ENCODE measurements at places on chromosomes 2 and 18.

DNA sequence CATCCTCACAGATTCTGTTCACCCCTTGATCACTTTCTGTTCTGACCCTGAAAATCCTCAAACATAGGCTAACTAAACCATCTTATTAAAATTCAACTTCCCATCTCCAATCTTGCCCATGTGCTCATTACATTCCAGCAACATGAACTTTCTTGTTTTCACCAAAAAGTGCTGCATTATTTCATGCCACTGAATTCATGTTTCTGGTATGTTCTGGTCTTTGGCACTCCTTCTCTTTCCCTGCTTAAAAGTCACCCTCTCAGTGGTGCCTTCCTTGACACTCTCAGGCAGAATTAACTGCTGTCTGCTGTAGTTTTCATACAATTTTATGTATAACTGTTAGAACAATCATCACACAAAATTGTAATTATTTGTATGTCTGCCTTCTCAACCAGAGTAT lies 247.7 kb upstream of the RBMS1 start:
- no peak for DNase-seq

DNA sequence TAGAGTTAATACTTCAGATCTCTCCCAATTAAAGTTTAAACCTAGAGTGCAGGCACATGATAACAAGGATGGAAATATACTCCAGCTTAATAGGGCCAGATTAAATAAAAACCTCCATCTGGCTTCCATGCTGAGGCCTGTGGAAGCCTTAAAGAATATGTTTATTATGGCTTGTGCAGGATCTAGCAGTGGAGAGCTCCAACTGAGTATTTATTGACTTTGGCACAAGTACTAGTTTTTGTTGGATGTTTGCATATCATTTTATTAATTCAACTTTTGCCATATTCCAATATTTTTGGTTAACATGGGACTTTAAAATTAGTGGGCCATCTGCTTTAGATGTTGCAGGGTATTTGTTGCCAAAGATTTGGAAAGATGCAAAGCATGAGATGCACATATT lies 860.4 kb upstream of the SOX11 start:
- DNase-seq: no peak

DNA sequence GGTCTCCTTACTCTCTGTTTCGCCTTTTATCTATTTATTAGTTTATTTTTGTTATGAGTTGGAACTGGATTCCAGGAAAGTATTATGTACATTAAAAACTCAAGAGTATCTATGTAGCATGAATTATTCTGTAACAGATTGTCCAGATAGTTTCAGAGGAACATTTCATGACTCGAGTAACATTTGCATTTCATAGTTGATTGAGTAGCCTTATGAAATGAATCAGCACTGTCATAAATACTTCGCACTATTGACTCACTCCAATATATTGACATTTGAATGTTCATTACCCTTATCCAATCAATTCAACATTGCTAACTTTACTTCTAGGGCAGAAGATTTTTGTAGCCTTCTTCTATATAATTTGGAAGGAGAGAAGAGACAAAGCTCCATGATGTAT lies 11.3 kb upstream of the VRK2 start:
- DNase-seq: no peak

GRCh38 chr2:207251573-207252192 lies 85.9 kb upstream of the KLF7 start:
- DNase-seq: no peak

GRCh38 chr2:51290725-51291124 lies 258.8 kb upstream of the NRXN1 start:
- no peak for DNase-seq

DNA sequence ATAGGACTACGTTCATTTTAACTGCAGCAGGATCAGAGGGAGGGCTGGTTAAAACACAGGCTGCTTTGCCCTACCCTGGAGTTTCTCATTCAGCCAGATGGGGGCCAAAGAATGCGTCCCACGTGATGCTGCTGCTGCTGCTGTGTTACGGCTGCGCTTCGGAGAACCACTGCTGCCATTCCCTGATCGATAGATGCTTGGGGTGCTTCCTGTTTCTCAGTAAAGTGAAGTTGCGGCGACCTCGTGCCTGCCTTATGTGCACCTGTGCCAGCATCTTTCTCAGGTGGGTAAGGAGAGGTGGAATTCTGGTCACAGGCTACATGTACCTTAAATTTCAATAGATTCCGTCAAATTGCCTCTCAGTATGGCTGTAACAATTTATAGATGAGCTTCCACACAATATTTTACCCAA lies 24.7 kb upstream of the TOGARAM2 start:
- DNase-seq: no peak

- peak; percentile 47 for DNase-seq
Measured at GRCh38 chr2:95023222-95023597, 2.3 kb upstream of the MAL start.

DNA sequence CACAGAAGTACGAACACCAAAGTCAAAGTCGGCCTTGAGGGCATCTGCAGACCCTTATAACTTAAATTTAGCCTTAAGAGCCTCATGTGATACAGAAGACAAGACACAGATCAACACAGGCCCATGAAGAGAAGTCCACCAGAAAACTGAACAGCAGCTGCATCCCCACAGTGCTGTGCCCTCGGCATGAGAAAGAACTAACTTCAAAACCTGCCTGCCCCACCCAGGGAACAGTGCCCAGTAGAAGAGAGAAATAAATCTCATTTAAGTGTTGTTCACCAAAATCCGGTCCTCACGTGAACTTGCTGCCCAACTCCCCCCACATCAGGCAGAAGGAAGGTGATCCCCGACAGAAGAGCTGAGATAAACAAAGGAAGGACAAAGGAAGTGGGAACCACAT lies 73.7 kb downstream of the PXDN start:
- no peak for DNase-seq

GRCh38 chr18:65527879-65528633 lies 222.8 kb upstream of the CDH7 start:
- peak; percentile 6 for DNase-seq

GRCh38 chr2:172704072-172704936 lies 31.3 kb upstream of the RAPGEF4 start:
- no peak for DNase-seq

GRCh38 chr18:49041435-49042245 lies 90.9 kb upstream of the SMAD7 start:
- DNase-seq: no peak

- DNase-seq: no peak
Measured at GRCh38 chr2:30709516-30709915, 97.7 kb downstream of the CAPN13 start.

- no peak for DNase-seq
Measured at GRCh38 chr18:25289001-25289631, 62.9 kb downstream of the ZNF521 start.

GRCh38 chr2:9280224-9280623 lies 73.6 kb downstream of the ASAP2 start:
- DNase-seq: no peak

DNA sequence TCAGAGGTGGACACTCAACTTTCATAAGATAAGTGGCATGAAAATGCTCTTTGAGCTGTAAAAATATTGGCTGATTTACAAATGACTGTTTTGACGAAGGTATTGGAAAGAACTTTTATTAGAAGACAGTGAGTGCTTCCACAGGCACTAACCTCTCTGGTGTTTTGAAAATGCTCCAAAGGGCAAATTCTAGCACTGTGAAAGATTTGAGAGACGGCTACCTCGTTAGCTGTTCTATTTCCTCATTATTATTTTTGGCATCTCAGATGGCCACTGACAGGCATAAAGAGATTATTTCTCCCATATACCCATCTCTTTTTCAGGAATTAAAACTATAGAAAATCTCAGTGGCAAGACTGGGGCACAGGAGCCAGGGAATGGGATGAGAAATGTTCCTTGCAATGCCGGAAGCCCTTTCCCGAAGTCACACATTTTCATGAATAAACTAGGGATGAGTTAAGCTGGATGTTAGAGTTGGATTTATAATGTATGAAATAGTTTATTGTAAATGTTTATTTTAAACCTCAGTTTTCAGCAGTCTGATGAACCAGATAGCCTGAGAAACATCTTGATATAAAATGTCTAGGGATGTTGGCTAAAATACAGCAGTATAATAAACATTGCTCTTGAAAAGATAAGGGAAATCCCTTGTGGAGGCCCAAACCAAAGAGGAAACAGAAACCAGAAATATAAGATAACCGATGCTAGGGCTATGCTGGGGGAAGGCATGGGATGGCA lies 175.7 kb downstream of the ASB1 start:
- DNase-seq: no peak

- no peak for DNase-seq
Measured at GRCh38 chr2:201781557-201782051, 871 bp upstream of the ALS2 start.

- DNase-seq: peak; percentile 85
Measured at GRCh38 chr18:8661754-8662559, 43.4 kb upstream of the MTCL1 start.

- DNase-seq: no peak
Measured at GRCh38 chr2:240892356-240892755, 3.6 kb downstream of the MAB21L4 start.

- DNase-seq: no peak
Measured at GRCh38 chr18:56716692-56717146, 65.6 kb downstream of the WDR7 start.

DNA sequence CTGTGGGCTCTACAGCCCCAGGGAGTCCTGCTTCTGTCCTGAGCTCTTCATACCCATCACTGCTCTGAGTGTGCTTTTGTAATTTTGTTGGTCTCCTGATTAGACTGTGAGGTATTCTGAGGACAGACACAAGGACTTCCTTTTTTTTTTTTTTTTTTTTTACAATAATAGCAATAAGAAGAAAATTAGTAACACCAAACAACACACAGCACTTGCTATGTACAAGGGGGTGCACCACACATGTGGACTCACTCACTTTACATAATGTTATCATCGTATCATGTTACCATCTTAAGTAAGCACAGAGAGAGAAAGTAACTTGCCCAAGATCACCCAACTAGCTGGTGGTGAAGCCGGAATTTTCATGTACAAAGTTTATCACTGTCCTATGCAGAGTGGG lies 34.6 kb downstream of the MBP start:
- no peak for DNase-seq

- DNase-seq: no peak
Measured at GRCh38 chr2:175684466-175684865, 317.6 kb downstream of the LNPK start.

DNA sequence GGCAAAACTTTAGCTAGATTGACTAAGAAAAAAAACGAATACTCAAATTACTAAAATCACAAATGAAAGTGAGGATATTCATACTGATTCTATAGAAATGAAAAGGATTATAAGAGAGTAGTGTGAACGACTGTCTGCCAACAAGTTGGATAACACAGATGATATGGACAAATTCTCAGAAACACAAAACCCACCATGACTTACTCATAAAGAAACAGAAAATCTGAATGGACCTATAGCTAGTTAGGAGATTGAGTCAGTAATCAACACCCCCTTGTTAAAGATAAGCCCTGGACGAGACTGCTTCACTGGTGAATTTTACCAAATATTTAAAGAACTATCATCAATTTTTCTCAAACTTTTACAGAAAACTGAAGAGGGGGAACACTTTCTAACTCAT lies 108.8 kb upstream of the TMEM200C start:
- no peak for DNase-seq

- no peak for DNase-seq
Measured at GRCh38 chr18:65817178-65817577, 66.4 kb downstream of the CDH7 start.

DNA sequence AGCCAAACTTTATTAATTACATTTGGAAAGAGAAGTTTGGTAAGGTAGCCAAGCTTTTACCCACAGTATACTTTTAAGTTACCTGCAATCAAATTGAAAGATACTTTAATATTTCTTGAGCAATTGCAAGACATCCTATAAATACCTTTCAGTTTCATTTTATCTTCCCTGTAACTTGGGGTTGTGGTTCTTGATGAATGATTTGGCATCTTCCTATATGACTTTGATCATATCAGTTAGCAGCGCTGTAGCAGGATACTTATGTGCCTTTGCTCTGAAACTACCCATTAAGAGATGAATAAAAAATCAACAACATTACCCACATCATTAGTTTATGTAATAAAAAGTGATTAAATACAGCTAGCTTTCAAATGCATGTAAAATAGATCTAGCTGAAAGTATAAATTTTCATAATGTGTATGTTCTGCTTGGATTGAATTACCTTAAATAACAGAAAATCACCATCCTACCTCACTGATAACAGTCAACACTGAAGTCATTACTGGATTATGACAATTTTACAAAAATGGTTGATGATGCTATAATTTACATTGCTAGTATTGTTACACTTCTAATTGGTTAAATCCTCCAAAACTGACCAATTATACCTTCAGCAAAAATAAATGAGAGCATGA lies 50.4 kb downstream of the MMADHC start:
- DNase-seq: no peak

DNA sequence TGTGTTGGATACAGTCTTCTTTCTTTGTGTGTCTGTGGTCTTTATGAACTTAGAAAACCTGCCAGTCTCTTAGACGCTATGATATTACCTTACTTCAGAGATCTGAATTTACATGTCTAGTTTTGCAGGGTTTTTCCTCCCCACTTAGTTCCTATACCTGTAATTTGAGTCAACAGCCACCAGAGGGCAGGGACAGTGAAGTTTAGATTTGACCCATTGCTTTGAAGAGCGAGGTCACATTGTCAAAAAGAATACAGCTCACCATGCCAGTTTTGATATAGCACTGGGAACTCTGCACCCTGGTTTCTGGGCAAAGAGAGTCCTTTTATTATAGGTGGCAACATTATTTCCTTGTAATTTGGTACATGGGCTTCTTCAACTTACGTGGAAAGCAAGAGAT lies 102.3 kb downstream of the MAPK4 start:
- no peak for DNase-seq

GRCh38 chr18:9828506-9829396 lies 57.0 kb upstream of the TXNDC2 start:
- no peak for DNase-seq

DNA sequence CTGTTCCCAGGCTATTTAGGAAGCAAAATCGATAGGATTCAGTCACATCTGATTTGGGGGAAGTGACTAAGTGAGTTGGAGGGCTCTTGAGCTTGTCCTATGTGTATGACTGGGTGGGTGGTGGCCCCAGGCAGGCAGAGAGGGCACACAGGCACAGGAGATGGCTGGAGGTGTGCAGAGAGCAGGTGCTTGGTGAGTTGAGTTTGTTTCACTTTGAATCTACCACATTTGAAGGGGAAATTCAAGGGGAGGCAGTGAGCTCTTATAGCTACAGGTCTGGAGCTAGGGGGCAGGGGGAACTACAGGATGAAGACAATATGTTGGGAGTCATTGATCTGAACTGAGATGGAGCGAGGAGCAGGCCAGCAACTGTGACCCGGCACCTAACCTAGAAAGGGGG lies 42.5 kb upstream of the TMEM200C start:
- no peak for DNase-seq

DNA sequence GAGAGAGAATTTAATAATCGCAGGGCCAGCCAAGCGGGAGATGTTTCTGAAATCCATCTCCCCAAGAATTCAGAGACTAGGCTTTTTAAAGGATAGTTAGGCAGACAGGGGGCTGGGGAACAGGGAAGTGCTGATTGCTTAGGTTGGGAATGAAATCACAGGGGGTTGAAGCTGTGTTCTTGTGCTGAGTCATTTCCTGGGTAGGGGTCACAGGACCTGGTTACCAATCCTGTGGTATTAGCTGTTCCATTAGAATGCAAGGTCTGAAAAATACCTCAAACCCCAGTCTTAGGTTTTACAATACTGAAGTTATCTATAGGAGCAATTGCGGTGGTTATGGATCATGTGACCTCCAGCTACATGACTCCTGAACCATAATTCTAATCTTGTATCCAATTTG lies 4.6 kb downstream of the SP140 start:
- no peak for DNase-seq

- no peak for DNase-seq
Measured at GRCh38 chr18:37270038-37270665, 295.4 kb downstream of the CELF4 start.
